Adrenal gland (tissue), 19 donors: ENCODE measurements at places on chromosomes 16 and 17. TPM values are rescaled to one million over a fixed set of nuclear protein-coding genes. Genes with fewer than 3 reads are reported as not detected.

GRCh38 chr16:3304370-3304769 lies 860 bp downstream of the TIGD7 start:
- no peak for DNase-seq

HEATR9 gene
- not detected for total RNA-seq

DNA sequence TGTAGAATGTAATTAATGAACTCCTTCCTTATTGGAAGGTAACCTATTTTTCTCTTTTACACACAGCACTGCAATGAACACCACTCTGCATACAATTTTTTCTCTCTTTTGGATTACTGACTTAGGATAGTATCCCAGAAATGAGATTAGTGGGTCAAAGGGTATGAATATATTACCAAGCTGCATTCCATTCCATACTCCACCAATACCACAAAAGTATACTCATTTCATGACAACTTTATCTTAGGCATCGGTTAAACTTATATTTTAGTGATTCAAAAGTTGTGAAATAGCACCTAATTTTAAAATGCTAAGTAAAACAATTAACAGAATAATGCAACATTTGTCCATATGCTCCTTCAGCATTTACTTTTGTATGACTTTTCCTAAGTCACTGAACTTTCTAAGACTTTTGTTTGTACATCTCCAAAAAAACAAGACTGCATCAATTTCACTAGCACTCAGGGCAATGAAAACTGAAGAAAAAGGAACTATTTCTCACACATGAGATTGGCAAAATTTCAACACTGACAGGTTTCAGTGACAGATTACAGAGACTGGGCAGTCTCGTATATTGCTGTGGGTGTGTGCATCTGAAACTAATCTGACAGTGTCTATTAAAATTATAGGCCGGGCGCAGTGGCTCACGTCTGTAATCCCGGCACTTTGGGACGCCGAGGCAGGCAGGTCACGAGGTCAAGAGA lies 32.1 kb downstream of the HELZ start:
- no peak for DNase-seq

LLGL2 gene
- total RNA-seq = 9.9 TPM

DNA sequence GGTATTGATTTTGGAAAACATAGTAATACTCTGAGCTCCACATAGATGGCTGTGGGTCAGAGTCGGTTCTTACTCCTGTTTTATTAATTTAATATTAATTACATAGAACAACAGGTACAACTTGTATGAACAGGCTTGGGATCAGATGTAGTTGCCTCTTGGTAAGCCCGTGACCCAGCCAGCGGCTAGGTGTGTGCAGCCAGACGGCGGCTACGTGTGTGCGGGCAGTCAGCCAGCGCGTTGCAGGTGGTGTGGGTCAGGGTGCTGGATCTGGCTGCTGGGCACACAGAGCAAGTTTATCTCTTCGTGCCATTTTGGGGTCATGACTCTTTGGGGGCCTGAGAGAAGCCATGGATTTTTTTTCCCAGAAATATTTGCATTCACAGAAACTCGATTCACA lies 30.3 kb downstream of the DBNDD1 start:
- no peak for DNase-seq

- DNase-seq = no peak
These were observed 476 bp downstream of the KCNH4 start for GRCh38 chr17:42180411-42180921.

DNA sequence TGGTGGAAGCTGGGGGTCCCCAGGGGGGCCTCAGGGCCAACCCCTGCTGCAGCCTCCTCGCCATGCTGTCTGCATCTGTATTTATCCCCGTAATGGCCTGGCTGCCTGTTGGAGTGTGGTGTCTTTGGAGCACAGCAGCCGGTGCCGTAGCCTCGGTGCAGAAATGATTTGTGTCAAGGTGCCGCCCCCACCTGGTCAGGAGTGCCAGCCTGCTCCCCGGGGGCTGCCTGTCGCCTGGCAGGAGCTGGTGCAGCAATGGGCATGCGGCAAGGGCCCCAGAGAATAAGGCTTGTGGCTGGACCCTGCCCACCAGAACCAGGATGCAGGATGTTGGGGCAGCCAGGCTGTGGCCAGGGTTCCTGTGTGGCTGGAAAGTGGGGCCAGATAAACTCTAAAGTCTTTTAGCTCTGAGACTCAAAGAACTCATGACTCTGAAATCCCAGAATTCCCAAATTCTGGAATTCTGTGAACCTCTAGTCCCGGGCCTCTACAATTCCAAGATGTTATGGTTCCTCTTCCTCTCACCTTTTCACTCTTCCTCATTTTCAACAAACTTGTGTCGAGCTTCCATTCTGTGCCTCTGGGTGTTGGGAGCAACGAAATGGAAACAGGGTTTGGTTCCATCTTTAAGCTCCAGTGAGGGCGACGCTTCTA lies 5.9 kb downstream of the CPNE2 start:
- no peak for DNase-seq

PRRT2 gene
- 1.4 TPM for total RNA-seq

DNA sequence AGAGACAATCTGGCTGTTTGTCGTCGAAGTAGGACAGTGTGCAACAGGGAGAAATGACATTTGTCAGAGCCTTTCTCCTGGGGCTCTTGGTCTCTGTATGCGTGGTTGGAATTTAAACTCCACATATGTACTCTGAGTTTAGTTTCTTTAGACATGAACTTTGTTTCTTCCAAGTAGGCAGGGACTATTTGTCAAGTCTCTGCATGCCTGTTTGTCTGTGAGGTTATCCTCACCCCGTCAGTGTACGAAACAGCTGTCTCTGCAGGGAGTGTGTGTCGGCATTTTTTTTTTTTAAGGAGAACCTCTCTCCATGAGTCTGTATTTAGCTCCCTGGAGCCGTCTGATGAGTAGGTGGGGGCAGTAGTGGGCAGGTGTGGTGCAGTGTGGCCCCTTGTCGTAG lies 29.7 kb downstream of the NDEL1 start:
- no peak for DNase-seq

- no peak for DNase-seq
These were observed 69.7 kb downstream of the RPA1 start for GRCh38 chr17:1899403-1900000.

GRCh38 chr17:14331982-14332298 lies 31.1 kb downstream of the HS3ST3B1 start:
- DNase-seq = no peak

- peak; percentile 64 for DNase-seq
These were observed 33.2 kb downstream of the CYTH1 start for GRCh38 chr17:78748730-78749317.

GRCh38 chr17:63930951-63931575 lies 1.1 kb downstream of the CD79B start:
- DNase-seq = peak; percentile 82

DNA sequence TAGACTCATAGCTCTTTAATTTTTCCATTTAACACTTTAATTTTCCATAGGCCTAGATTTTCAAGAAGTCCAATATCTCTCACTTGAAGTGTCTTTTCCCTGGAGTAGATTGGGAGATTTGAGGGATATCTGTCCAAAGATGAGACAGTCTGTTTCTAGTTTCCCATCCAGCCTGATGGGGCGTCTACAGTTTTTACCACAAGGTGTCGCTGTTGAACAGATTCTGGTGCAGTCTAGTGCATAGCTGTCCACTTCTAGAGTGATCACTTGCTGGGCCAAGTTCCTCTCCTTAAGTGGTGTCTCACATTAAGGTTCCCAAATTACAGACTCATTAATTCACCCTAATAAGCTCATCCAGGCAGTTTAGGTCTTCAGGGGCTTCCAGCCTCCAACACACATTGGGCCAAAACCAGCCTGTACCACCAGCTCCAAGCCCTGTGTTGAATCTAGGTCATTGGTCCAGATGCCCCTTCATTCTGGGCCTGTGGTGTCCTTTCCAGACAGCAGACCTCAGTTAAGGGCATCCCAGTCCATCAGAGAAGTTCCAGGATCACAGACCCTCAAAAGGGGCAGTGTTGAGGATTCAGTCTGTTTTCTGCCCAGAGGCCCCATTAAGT lies 9.4 kb downstream of the SNX20 start:
- peak; percentile 60 for DNase-seq

CD79B gene
- 0.69 TPM for total RNA-seq

DNA sequence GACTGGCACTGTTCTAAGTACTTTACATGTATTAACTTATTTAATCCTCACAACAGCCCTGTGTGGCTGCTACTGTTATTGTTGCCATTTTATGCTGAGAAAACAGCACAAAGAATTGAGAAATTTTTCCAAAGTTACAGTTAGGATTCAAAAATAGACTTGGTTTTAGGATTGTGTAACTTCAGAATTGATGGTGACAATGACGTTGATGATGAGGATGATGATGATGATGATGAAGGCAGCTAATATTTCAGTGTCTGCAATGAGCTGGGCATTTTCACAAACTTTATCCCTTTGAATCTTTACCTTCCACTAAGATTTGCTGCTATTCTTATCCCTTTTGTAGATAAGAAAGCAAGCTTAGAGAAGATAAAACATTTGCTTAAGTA lies 22.1 kb downstream of the PRKCB start:
- DNase-seq = no peak

DNA sequence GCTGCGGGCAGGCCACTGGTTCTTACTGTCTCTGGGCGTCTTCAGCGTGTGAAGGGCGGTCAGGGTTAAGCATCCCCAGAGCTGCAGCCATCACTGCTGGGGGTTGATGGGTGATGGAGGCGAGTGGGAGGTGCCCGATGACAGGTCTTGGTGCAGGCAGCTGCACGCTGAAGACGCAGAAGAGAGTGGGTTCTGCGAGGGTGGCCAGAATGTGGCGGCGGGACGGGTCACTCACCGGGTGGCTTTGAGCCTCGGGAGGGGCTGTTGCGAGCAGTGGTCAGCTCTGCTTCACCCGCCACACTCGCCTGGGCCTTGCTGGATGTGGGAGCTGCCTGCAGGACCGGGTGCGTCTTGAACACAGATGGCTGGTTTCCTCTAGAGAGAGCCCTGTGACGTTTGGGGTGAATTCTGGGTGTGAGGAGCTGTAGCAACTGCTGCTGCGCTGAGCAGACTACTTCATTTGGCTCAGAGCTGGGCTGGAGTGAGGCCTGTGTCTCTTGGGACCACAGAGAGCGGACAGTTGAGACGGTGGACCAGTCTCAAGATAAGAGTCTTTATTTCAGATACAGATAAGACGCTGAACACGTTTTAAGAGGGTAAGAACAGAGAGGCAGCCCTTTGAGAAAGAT lies 44.6 kb upstream of the ZNF750 start:
- DNase-seq = no peak

OSBPL7 gene
- 8.3 TPM for total RNA-seq

- no peak for DNase-seq
These were observed 3.3 kb downstream of the PRSS53 start for GRCh38 chr16:31085411-31085810.

TNFRSF13B gene
- total RNA-seq = not detected

- no peak for DNase-seq
These were observed 26.3 kb downstream of the ERN1 start for GRCh38 chr17:64103391-64104364.

RNF135 gene
- total RNA-seq = 19.2 TPM

DNA sequence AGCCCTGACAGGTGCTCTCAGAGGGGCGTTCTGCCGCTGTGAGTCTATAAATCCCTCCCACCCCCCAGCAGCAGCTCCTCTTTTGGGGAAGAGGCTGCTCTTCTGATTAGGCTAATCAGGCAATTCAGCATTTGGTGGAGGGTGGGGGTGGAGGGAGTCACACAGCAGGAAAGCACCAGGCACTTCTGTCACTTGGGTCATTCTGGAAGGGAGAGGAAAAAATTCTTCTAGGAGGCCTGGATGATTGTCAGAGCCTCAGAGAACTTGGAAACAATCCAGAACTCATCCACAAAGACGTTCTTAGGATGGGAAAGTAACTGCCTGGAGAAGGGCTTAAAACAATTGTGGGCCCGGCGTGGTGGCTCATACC lies 7.3 kb upstream of the SSTR2 start:
- no peak for DNase-seq

- no peak for DNase-seq
These were observed 235.1 kb downstream of the CEP112 start for GRCh38 chr17:65956814-65957213.

DNA sequence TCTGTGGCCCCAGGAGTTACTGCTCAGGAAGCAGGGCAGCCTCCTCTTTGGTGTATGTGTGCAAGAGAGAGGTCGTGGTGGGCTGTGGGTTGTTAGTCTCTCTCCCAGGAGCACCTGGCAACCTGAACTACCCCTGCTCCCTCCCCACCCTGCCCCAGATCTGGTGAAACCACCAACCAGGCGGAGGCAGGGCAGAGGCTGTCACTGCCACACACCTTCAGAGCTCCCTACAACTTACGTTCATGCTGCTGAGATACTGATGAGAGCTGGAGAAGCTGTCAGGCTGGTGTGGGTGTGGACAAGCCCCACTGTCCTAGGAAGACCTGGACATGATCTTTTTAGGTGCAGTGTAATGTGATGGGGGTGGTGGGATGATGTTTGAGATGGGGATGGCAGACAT lies 24.3 kb downstream of the GOSR2 start:
- DNase-seq = no peak

- peak; percentile 67 for DNase-seq
These were observed 419.4 kb downstream of the SOX9 start for GRCh38 chr17:72539981-72540897.

GRCh38 chr17:78294776-78295175 lies 63.3 kb downstream of the TMEM235 start:
- no peak for DNase-seq

LRRC46 gene
- total RNA-seq = 0.20 TPM

KCNH6 gene
- not detected for total RNA-seq

- DNase-seq = peak; percentile 60
These were observed 3.0 kb downstream of the KCNJ12 start for GRCh38 chr17:21379080-21379711.

GRCh38 chr17:10077561-10078299 lies 120.7 kb downstream of the GAS7 start:
- no peak for DNase-seq

GRCh38 chr16:72963533-72964315 lies 84.2 kb downstream of the ZFHX3 start:
- no peak for DNase-seq

- DNase-seq = no peak
These were observed 7.5 kb upstream of the UMOD start for GRCh38 chr16:20359997-20360396.

CMIP gene
- total RNA-seq = 8.1 TPM

TBC1D3 gene
- not detected for total RNA-seq

- no peak for DNase-seq
These were observed 13.8 kb upstream of the DUSP14 start for GRCh38 chr17:37475731-37476420.

GOSR1 gene
- total RNA-seq = 66.4 TPM

CACNG4 gene
- total RNA-seq = not detected

DNA sequence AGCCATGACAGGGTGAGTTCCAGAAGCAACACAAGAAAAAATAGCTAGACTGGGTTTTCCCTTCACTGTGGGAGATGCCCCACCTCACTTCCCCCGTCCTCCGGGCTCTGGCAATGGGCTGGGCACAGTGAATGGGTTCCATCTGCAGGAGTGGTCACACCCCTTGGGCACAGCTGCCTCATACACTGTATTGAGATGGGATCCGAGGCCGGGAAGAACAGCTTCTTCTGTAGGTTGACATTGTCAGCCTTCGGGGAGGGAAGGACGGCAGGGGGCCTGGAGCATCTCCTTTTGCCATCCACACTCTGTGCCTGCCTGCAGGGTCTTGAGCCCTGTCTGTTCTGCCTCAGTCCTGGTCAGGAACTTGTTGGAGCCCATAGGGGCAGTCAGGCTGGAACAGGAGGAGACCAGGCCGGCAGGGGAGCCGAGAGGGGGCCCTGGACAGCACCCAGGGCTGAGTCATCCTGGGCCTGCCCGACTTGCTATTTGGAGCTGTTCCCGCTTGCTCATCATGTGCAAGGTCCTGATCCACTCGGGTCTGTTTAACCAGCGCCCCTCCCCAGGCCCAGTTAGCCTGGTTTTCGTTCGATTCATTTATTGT lies 286.7 kb downstream of the SEC14L1 start:
- DNase-seq = peak; percentile 82
